ENCODE measurements at places on chromosomes 4 and X.
A peak's percentile ranks its signal among the peaks of the same experiment; 100 is the strongest.

GRCh38 chrX:43881410-43882293 lies 598 bp downstream of the MAOB start:
- no peak for DNase-seq

- DNase-seq = no peak
These were observed 158.4 kb downstream of the BANK1 start for GRCh38 chr4:101948951-101949350.

DNA sequence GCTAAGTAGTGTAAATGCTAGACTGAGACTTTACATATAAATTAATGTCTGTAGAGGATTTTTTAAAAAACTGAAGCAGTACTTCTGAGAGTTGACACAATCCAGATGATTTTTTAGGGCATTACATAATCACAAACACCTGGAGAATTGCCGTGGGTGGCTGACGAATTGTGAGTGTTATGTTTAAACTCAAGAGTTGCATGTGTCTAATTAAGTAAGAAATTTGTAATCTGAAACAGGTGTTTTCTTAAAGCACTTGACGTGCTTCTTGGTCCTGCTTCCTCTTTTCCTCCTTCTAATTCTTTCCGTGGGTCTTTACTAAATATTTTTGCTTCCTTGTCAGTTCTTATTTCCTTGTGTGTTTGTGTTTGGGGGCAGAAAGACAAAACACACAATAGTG lies 27.8 kb downstream of the PIR start:
- DNase-seq = no peak

DNA sequence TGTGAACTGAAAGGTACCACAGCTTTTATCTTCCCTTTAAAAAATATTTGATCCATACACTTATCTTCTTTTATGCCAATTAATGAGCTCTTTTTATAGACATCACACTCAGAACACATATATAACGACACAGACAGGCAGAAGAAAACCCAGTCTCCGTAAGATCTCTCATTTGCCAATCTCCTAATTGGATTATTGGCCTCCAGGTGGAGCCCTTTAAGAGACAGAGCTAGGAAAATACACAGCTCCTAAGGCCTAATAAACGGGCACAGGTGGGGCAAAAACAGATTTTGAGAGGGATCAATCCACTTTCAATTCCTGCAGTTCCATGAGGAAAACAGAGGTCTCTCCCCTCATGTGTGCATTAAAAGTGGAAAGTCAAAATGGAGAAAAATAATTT lies 1495.4 kb downstream of the RPA4 start:
- DNase-seq = no peak

- no peak for DNase-seq
These were observed 102.0 kb downstream of the KLHL8 start for GRCh38 chr4:87118421-87118820.

DNA sequence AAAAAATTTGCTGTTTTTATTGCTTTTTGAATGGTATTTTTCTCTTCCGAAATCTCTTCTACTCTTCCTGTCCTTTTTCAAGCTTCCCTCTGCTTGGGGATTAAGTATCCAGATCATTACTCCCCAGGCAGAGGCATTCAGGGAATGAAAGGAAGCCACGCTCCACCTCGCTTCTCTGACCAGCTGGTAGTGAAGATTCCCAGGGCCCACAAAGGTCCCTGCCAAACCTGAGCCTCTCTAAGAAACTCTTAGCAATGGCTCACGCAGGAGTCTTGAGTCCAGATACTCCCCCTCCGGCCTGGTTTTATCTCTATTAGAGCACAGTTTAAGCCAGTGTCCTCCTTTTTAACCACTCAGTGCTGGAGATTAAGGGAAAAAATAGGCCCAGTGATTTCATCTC lies 51.4 kb upstream of the SOD3 start:
- DNase-seq = no peak

DNA sequence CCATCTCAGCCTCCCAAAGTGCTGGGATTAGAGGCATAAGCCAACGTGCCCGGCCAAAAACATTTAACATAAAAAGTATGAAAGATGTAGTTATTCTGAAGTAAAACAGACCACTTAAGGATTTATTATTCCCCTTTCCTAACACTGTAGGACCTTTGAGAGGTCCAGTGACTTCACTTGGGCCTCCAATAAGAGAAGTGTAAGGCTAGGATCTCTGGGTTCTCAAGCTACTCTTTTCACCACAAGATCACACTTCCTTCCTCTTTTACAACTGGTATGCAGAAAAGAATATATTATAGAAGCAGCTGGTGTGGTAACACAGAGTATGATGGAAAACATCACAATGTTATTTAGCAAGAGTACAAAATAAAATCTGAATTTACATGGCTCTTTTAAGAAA lies 30.2 kb upstream of the CCNG2 start:
- no peak for DNase-seq

GRCh38 chr4:182145334-182145905 lies 97.8 kb upstream of the TENM3 start:
- no peak for DNase-seq

GRCh38 chr4:174604198-174604597 lies 81.9 kb upstream of the HPGD start:
- no peak for DNase-seq

DNA sequence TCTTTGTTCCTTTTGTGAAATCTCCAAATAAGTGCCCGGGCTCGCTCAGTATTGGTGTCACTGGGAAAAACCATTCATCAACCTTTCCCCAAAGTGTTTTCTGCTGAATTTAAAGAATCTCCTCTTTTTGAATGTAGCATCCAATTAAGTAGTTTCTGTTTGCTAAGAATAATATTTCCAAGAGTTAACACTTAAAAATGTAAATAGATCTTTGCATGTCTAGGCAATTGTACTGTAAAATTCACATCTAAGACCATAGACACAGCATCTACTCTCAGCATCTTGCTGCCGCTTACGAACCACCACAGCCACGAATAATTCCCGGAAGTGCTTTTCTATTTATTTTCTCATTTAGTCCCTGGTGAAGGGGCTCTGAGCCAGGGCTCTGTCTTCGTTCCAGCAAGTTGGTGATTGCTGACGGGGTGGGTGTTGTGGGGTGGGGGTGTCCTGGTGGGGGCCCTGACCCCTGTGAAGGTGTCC lies 1.4 kb downstream of the NSG1 start:
- DNase-seq = no peak

DNA sequence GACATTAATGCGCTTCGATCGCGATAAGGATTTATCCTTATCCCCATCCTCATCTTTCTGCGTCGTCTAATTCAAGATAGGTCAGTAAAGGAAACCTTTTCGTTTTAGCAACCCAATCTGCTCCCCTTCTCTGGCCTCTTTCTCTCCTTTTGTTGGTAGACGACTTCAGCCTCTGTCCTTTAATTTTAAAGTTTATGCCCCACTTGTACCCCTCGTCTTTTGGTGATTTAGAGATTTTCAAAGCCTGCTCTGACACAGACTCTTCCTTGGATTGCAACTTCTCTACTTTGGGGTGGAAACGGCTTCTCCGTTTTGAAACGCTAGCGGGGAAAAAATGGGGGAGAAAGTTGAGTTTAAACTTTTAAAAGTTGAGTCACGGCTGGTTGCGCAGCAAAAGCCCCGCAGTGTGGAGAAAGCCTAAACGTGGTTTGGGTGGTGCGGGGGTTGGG lies 528 bp upstream of the FGF2 start:
- no peak for DNase-seq

DNA sequence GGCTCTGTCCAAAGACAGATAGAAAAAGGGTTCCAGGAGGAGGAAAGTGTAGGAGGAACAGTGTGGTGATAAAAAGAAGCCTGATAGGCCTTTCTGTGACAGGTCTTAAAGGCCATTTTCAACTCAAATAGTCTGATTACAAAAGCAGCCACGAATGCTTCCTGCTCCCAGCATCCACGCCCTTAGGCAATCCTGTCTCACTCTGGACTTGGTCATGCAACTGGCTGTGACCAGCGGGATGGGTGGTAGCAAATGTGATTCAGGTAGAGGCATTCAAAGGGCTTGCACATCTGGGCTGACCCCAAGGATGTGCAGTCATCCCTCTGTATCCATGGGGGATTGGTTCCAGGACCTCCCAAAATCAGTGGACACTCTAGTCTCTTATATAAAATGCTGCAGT lies 14.4 kb upstream of the SEPSECS start:
- DNase-seq = no peak

DNA sequence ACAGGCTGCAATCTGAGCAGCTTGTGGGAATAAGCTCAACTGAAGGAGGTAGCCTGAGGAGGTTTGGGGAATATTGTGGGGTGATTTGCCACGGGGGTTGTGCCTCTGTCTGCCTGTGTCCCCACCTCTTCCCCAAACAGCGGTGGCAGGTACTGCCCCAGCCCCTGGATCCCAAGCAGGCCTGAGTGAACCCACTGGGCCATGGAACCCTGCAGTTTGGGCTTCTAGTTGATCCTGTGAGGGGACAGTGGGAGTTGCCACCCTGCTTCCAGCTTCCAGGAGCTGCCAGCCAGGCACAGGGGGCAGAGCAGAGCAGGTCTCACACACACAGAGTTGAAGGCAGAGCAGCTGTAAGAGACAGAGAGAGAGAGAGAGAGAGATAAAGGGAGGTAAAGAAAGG lies 97.4 kb downstream of the PJA1 start:
- no peak for DNase-seq

GRCh38 chr4:98546910-98547594 lies 111.4 kb downstream of the TSPAN5 start:
- peak; percentile 74 for DNase-seq

GRCh38 chr4:141473952-141474351 lies 162.4 kb upstream of the IL15 start:
- DNase-seq = no peak

- no peak for DNase-seq
These were observed 44.1 kb downstream of the NAA11 start for GRCh38 chr4:79281566-79282359.

GRCh38 chrX:124836786-124837185 lies 482.9 kb upstream of the TEX13C start:
- DNase-seq = no peak

- DNase-seq = no peak
These were observed 84.5 kb downstream of the PRKG2 start for GRCh38 chr4:81130569-81130968.

GRCh38 chrX:63810746-63811145 lies 25.7 kb upstream of the ARHGEF9 start:
- DNase-seq = no peak

DNA sequence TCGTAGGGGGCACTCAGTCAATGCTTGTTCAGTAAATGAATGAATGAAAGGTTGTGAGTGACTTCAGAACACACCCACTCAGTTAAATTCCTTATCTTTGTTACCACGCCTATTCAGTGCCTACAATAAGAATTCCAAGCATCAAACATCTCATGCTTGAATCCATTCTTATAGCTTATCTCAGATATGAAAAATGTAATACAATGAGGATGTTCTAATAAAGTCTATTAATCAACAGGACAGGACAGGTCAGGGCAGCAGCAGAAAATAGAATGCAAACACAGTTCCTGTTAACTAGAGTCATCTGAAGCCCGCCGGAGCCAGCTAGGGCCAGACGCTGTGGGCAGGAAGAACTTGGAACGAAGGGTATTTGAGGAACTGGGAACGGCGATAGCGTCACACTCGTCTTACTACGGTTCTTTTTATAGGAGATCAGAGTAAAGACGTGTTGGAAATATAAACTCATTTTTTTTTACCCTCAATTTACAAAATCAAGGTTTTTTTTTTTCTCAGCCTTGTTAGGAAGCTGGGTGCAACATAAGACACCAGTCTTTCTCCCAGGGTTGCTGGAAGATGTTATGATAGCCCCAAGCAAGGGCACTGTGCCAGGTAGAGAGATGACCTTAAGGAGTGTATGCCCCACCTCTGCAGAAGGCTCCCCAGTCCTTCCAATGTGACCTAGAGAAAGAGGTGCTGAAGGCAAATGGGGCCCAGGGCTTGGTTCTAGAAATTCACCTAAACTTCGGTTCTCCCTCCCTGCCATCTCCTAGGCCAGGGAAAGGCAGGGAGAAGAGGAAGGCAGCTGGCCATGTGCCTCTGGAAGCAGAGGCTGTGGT lies 48.3 kb downstream of the SEL1L3 start:
- DNase-seq = no peak

- peak; percentile 28 for DNase-seq
These were observed 86.3 kb upstream of the MAML3 start for GRCh38 chr4:140240237-140240636.

GRCh38 chr4:145001635-145002034 lies 96.4 kb downstream of the ANAPC10 start:
- no peak for DNase-seq

GRCh38 chrX:125004799-125005198 lies 314.9 kb upstream of the TEX13C start:
- no peak for DNase-seq

DNA sequence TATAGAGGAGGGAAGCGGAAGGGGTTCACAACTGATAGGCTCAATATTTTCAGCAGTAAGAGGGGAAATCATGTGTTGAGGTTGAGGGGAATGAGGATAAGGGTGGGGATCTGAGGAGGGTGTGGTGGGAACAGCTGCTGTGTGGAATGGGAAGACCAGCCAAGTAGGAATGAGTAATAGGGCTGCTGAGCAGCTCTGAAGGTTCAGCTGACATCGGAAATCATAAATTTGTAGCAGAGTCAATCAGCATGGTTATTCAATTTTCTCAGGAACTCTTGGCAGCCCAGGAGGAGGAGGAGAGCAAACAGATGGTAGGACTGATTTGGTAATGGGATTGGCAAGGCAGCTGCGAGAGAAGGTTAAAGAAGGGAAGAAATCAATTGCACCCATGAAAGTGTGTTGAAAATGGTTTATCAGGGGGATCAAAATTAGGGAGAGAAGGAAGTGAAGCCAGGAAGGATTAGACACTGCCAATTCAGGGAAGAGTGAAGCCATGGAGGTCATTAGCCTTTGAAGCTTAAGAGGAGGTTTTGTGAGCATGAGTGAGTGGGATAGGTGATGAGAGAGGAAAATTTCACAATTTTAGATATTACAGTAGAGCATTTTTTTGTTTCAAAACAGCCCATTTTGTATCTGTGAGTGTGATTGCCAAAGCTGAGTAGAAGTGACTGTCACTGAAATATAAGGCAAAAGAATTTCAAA lies 82.6 kb downstream of the PCDH7 start:
- DNase-seq = peak; percentile 94

GRCh38 chrX:74419864-74420195 lies 1.5 kb upstream of the SLC16A2 start:
- DNase-seq = no peak

GRCh38 chr4:171221181-171221580 lies 592.0 kb upstream of the GALNTL6 start:
- DNase-seq = no peak

DNA sequence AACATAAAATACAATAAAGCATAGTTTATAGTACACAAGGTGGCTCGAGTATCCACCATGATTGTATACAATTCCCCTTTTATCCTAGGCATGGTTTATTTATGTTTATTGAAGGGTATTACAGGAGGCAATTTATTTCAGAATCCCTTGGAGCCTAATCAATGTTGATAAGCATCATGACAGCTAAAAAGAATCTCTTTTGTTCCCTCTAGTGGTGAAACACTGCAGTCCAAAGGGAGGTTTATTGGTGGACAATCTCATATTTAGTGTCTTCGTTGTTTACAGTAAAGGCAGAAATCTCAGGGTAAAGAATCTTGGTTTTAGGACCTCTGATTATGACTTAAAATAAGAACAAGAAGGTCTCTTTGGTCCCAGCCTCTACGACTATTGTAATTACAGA lies 1712.5 kb downstream of the C4orf33 start:
- no peak for DNase-seq

- no peak for DNase-seq
These were observed 981.3 kb downstream of the C4orf33 start for GRCh38 chr4:130077275-130077674.

Measured in NCI-H446 treated with DMSO at 0.1 percent for 48 hours (cell line).